ENCODE measurements at places on chromosomes 3 and 15.
A peak's percentile ranks its signal among the peaks of the same experiment; 100 is the strongest.

GRCh38 chr15:35548435-35548834, 2.5 kb upstream of the DPH6 start:
- no peak for DNase-seq

GRCh38 chr3:43998370-43998835, 243.3 kb upstream of the TOPAZ1 start:
- no peak for DNase-seq

GRCh38 chr3:156388497-156389448, 166.1 kb downstream of the SSR3 start:
- DNase-seq: no peak

- peak; percentile 81 for DNase-seq
Observed at GRCh38 chr3:71258526-71258925, 325.0 kb downstream of the FOXP1 start.

GRCh38 chr3:55244247-55244646, 242.9 kb downstream of the WNT5A start:
- no peak for DNase-seq

DNA sequence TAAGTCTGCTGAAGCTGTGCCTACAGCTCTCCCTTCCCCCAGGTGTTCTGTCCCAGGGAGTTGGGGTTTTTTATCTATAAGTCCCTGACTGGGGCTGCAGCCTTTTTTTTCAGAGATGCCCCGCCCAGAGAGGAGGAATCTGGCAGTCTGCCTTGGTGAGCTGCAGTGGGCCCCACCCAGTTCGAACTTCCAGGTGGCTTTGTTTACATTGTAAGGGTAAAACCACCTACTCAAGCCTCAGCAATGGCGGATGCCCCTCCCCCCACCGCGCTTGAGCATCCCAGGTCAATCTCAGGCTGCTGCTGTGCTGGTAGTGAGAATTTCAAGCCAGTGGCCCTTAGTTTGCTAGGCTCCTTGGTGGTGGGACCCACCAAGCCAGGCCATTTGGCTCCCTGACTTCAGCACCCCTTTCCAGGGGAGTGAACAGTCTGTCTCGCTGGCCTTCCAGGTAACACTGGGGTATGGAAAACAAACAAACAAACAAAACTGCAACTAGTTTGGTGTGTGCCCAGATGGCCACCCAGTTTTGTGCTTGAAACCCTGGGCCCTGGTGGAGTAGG, 189.4 kb downstream of the MFSD1 start:
- DNase-seq: no peak

DNA sequence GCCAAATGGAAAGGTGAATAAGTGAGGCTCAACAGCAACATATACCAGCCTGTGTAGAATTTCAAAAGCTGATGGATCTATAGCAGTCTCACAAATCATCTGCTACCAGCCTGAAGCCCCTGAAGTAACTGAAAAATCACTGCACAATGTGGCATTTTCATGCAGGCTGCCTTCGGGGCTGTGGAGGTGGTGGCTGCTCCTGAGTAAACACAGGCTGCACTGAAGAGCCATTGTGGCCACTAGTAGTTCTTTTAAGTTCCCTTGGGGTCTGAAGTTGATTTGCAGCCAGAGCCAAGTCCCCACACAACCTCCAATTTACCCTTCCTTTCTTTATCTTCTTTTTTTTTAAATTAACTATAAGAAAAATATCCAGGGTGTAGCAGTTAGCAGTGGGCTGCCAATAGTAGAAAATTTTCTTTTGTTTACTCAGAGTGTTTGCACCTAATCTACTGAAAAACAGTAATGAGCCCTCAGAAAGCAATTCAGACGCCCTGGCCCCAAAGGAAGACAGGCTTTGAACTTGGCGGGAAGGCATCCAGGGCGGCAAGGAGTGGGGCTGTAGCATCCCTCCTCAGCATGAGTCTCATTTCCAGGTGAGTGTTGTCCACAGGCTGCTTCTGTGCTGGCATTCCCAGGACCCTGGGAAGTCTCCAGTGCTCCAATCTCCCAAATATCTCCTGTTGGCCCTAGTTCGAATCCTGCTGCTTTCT, 13.3 kb upstream of the SUSD5 start:
- no peak for DNase-seq

DNA sequence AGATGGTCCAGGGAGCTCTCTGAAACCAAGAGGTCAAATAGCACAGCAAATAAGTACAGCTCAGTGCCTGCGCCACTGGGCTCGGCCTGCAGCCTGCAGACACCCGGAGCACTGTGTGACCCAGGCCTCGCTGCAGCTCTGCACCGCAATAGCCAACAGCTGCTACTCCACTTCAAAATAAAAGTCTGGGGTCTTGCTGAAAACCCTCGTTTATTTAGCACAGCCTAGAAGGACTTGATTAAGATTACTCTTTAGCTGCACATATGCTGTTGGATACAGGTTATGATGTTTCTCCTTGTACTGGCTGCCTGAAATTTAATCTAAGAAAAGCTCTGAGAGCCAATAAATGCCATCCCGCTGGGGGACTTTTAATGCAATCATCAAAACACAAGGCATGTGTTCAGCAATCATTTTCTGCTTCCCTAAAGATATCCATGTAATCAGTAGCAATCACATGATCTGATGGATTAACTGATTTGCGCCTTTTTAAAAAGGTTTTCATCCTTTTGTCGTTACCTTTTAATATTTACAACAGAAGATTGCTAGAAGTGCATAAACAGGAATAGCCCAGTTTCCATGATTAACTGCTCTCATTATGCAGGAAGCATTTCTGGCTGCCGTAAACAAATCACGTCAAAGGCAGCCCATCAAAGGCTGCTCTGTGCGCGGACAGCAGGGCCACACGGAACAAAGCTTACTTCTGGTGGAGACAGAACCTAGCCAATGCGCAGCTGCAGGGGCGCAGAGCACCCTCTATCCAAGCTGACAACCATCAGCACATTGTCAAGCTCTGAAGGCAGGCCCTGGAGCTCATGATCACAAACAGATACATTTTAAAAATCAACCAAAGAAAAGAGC, 58.8 kb downstream of the CLASP2 start:
- peak; percentile 64 for DNase-seq

DNA sequence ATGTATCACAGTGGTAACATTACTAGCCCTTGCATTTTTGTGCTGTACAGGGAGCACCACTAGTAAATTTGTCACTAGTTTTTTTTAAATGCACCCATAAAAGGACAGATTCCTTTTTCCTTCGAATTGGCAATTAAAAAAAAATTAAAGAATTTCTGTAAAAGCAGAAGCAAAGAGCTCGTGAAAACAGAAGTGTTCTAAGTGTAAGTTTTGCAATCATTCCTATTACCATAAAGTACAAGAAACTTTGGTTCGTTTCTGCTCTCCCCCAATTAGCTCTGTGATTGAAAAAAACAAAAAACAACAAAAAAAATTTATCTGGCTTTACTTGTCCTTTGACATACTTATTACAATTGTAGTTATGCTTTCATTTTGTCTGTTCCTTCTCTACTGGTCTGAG, 5.3 kb downstream of the SERP1 start:
- DNase-seq: no peak

DNA sequence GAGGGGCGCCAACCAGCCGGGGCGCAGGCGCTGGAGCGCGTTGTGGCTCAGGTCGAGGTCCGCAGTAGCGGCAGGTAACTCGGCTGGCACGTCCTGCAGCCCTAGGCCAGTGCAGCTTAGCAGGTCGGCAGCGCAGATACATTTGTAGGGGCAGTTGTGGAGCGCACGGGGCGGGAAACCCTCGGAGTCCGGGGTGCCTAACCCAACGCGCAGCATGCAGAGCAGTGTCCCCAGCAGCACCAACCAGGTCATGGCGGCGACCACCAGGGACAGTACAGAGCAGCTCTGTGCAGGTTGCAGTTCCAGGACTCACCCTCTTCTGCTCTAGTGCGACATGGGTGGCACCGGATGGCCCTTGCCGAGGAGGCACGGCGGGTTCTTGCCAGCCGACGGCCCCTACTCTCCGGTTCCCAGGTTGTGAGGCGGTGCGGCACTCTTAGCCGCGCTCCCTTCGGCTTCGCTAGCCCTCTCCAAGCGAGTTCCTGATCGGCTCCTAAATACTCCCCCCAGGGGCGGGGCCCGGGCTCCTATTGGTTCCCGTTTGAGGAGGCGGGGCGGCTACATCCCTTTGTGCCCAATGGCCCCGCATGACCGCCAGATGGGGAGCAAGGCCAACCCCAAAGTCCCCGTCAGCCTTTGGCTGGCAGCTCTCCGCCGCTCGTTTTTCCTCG, at the start of gene AMIGO3:
AMIGO3 (minus strand) TSS at position 471 of the 671 bp plus-strand sequence; CDS start at position 252, 219 bp downstream.
- DNase-seq: no peak

GRCh38 chr15:101158166-101159095, 93.4 kb downstream of the CHSY1 start:
- DNase-seq: no peak

GRCh38 chr3:52473026-52473425, 17.6 kb downstream of the NISCH start:
- no peak for DNase-seq

- DNase-seq: no peak
Observed at GRCh38 chr3:130516645-130517512, at the start of gene COL6A6. COL6A6 (plus strand) TSS chr3:130517177; CDS start chr3:130560365, 43,188 bp downstream.

GRCh38 chr3:59456852-59457485, 407.1 kb upstream of the CFAP20DC start:
- DNase-seq: no peak

- no peak for DNase-seq
Observed at GRCh38 chr3:197430934-197431333, 124.8 kb downstream of the BDH1 start.

DNA sequence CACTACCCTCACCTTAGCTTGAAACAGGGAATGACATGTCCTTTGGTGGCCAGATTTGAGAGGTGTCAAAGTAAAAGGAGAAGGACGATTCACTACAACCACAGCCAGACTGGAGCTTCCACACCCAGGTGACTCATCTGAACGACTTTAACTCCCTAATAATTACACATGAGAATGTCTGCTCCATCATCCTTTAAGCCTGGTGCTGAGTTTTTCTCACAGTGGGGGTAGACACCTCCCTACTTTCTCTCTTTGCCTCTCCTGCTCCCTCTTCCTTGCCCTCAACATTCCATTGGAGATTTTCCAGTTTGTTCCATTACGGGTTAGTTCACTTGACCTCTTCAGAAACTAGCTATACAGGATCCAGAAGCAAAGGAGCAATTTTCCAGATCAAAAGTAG, 154.3 kb upstream of the BHLHE40 start:
- peak; percentile 3 for DNase-seq

GRCh38 chr15:75827691-75828090, 15.6 kb upstream of the UBE2Q2 start:
- DNase-seq: no peak

DNA sequence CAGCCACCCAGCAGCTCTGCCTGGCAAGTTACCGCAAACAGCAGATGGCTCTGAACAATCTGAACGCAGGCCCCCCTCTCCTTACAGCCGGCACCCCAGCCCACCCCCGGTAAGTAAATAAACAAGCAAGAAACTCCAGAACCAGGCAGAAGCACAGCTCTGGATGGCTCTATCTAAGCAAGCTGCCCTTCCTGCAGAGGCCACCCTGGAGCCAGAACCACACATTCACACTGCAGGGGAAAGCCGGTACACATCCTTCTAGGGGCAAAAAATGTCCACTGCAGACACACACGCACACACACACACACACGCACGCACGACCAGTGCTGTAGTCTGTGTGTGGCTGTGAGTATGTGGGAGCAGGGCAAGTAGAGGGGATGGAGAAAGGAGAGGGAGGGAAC, 63.9 kb downstream of the ADCY5 start:
- no peak for DNase-seq

GRCh38 chr3:13148561-13149329, 75.5 kb upstream of the IQSEC1 start:
- no peak for DNase-seq

DNA sequence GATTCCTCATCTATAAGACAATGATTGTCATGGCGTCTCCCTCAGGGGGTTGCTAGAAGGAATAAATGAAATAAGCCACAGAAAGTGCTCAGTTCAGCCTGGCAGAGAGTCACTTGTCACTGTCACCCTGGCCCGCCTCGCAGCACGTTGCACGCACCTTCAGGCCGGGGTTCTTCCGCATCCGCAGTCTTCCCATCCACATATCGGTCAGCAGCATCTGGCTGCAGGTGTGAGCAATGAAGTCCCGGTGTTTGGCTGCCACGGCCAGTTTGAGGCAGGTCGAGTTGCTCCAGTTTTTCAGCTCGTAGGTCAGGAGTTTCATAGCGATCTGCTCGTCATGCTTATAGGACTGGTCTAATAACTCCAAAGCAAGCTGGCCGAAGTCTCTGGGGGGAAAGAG, 48.5 kb upstream of the MTMR10 start:
- DNase-seq: no peak

GRCh38 chr3:69219101-69219708, 96.8 kb upstream of the LMOD3 start:
- no peak for DNase-seq

DNA sequence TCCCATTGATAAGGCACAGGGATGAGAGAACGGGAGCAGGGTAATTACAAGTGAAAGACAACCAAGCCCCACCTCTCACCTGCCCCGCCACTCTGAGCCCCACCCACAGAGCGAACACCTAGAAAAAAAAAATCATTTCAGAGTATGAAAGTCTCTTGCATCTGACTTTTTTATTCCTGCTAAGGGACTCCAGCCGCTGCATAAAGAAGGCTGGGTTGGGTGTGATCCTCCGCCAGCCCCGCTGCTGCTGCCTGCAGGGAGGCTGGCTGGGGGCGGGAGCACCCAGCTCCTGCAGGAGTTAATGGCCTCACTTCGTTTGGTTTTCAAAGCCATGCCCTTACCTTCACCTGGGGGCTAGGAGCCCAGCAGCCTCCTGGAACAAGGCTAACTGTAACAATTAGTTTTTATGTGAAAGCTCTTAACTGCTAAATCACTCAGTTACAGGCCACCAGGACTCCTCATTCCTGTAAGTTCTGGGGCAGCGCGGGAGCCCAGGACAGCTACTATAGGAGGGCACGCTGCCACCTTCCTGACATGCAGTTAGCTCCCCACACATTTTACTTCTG, 78.0 kb upstream of the SNRPA1 start:
- no peak for DNase-seq
